ENCODE measurements at places on chromosomes 16 and 17.

- DNase-seq, result no peak
These were observed 11.4 kb downstream of the ARSG start for GRCh38 chr17:68302666-68303065.

DNA sequence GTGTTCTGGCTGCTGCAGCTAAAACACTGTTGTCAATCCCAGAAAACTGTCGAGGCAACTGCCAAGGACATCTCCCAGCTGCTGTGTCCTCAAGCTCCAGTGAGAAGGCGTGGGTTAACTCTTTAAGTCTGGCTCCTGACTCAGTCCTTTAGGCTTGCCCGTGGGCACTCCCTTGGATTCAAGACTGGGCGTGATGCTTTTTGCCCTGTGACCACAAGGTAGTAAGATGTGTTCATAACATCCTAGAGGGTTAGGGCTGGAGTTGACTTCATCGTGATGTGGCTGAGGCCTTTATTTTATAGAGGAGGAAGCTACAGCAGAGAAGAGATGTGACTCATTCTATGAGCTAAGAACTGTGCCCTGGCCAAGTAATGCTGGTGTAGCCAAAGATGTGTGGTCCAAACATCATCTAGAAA lies 50.9 kb upstream of the TEKT3 start:
- no peak for DNase-seq

GRCh38 chr17:29714146-29714545 lies 91.4 kb upstream of the CORO6 start:
- DNase-seq, result no peak

- no peak for DNase-seq
These were observed 1.8 kb downstream of the PRR29 start for GRCh38 chr17:63999680-64000531.

GRCh38 chr17:50358177-50358576 lies 12.3 kb downstream of the XYLT2 start:
- no peak for DNase-seq

DNA sequence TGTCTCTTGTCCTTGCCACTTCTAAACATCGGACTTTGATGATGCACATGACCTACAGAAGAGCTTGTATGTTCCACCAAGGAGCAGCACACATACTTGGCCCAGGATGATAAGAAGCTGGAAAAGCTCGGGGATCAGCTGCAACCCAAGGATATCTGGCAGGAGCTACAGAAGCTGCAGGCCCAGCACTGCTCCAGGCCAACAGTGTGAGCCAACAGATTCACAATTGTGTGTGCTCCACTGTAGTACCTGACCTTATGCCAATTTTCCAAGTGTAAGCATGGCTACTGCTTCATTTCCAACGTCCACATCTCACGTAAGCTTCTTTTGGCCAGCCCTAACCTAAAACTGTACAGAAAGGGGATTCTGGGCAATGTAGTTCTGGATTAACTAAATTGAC lies 83.4 kb downstream of the COX10 start:
- no peak for DNase-seq

- DNase-seq, result no peak
These were observed 95.9 kb downstream of the ABCC1 start for GRCh38 chr16:16045296-16045695.

DNA sequence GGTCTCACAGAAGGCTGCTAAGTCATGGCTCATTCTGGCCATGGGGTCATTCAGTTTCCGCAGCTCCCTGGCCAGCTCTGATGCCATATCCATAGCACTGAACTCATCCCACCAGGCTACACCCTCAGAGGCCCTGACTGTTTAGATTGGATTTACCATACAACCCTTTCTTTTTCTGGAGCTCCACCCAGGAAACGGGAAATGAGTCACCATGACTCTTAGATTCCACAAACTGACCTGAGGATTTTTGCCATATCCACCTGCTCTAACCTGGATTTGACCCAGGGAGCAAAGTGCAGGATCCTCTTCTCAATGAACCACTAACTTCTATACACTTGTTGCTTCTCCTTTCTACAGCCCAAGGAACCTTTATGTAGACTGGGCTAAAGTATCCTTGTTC lies 20.3 kb upstream of the CALB2 start:
- no peak for DNase-seq

GRCh38 chr16:17453364-17454038 lies 17.3 kb downstream of the XYLT1 start:
- DNase-seq, result no peak

DNA sequence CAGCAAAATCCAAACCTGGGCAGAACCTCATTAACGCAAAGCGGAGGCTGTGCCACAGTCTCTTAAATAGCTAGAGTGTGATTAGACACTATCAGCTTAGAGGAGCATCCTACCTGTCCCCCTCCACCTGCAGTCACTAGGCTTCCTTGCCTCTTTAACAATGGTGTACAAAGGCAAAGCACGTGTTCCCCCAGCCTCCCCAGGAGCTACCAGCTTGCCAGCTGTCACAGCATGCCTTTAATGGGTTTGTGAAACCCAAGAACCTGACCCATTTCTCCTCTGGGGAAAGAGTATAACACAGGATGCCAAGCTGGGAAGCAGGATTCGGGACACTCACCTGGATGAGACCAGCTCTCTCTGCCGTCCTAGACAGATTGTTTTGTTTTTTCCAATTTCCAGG lies 37.2 kb upstream of the TBX2 start:
- no peak for DNase-seq

- DNase-seq, result no peak
These were observed 122.2 kb downstream of the CCDC182 start for GRCh38 chr17:57622683-57623433.

Measured in cortex of kidney (tissue), 1 donor.